ENCODE measurements at places on chromosomes 2 and 18. TPM values are rescaled to one million over a fixed set of nuclear protein-coding genes. Genes with fewer than 3 reads are reported as not detected.
A peak's percentile ranks its signal among the peaks of the same experiment; 100 is the strongest.

DNA sequence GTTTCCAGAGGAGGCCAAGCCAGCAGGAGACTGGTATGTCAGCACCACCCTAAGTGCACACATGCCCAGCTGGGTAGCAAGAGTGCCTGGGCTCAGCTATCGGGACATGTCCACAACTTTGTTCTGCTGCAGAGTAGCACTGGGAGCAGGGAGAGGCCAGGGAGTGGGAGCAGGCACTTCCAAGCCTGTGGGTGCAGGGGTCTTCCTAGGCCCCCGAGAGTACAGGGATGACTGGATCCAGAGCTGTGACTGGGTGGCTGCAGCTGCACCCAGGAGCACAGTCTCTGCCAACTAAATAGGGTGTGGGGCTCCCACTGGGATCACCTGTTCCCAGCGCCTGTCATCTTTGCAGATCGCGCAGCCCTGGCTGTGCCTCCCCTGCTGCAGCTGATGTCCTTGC is 256.0 kb upstream of the HNMT start:
- H3K27me3 ChIP-seq = no peaks in the 10 kb centered on the region
- no peaks in the 10 kb centered on the region for H3K4me1 ChIP-seq
- DNase-seq = no peak
- peaks cover 1% of the 10 kb centered on the region for H3K36me3 ChIP-seq
- no peak overlapping the region for H3K27ac ChIP-seq

- H3K27ac ChIP-seq = no peak overlapping the region
- no peak for DNase-seq
- H3K36me3 ChIP-seq = no peaks in the 10 kb centered on the region
- H3K4me3 ChIP-seq = no peak overlapping the region
- H3K4me1 ChIP-seq = no peaks in the 10 kb centered on the region
- peaks cover 33% of the 10 kb centered on the region for H3K27me3 ChIP-seq
Measured at GRCh38 chr2:173066887-173067676, 8.6 kb upstream of the MAP3K20 start.

- no peak overlapping the region for H3K27ac ChIP-seq
- H3K27me3 ChIP-seq = peaks cover 9% of the 10 kb centered on the region
- H3K4me1 ChIP-seq = no peaks in the 10 kb centered on the region
- H3K36me3 ChIP-seq = no peaks in the 10 kb centered on the region
Measured at GRCh38 chr2:200091126-200091525, 135.7 kb downstream of the MAIP1 start.

GRCh38 chr18:8623549-8624106 is 14.4 kb downstream of the RAB12 start:
- H3K27ac ChIP-seq = no peak overlapping the region
- peaks cover 35% of the 10 kb centered on the region for H3K36me3 ChIP-seq
- no peak overlapping the region for H3K4me3 ChIP-seq
- peaks cover 46% of the 10 kb centered on the region for H3K4me1 ChIP-seq
- no peaks in the 10 kb centered on the region for H3K27me3 ChIP-seq

DNA sequence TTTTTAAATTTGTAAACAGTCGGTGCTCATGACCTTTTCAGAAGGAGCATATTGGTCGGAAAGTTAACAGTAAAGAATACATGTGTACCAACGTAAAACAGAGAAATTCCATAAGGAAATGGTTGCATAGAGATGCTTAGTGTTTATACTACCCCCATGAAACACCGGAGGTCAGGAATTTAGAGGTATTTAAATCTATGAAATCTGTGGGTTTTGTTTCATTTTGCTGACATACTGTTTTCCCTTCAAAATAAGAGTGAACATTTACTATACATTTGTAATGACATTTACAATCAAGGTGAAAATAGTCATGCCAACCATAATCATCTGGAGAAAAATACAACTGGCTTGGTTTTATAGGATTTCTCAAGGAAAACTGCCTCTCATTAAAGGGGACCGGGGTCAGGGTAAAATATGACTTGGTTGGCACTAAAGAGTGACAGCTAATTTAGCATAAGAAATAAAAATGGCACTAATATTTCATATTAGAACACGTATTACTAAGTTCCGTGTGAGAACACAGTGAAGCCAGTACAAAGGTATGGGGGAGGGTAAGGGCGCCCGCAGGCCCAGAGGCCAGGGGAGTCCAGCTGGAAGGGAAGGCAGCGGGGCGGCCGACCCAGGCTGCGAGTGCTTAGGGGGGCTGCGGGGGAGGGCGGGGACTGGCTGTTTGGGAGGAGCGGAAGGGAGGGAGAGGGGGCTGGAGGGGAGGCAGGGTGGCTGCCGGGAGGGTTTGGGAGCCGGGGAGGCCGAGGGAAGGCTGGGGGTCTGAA is 1.1 kb upstream of the RNU4ATAC start:
- H3K36me3 ChIP-seq = peaks cover 27% of the 10 kb centered on the region
- peak overlapping the region; percentile 99 for H3K27ac ChIP-seq

DNA sequence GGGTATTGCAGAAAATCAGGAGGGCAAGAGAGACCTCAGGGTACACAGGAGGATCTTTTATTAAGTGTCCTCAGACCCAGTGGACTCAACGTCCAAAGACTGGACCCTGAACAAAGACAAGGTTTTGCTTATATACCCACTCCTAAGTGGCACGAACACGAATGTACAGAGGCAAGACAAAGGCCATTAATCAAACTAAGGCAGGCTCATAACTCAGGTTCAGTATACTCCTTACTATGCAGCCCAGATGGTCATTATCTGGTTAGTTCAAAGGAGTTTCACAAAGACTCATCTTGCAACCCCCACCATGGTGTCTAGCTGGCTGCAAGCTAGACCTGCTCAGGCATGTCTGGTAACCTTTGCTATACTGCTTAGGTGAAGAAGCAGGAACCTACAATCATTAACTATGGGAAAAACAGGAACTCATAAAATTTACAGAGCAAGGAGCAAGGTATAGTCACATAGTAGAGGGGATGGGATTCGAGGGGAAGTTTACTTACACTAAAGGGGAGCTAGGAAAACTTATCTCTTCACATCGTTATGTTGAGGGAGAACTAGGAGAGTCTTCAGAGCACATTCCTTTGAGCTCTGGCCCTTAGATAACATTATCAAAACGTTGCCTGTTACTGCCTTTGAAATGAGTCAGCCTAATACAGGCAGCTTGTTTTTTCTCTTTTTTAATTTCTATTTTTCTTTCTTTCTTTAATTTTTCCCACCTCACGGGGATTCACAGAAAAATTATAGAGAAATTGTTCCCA is 33.9 kb downstream of the SLC4A3 start:
- no peaks in the 10 kb centered on the region for H3K36me3 ChIP-seq
- no peak for DNase-seq
- H3K27me3 ChIP-seq = peaks cover 12% of the 10 kb centered on the region
- H3K27ac ChIP-seq = no peak overlapping the region

DNA sequence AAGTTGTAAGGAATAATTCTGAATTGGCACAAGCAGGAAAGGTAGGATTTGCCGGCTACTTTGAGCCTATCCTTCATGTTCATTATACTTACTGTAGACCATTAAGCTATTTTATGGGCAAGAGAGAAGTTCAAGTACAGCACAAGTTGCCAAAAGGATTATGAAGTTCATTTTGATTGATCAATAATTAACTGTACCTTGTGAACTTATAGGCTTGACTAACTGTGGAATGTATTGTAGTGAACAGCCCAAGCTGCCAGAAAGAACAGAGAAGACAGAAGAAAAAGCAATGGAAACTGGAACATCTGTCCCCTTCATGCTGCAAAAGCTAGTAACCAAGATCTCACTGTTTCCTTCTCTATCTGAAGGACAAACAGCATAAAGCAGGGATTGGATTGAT is 810.1 kb upstream of the ZEB2 start:
- H3K27ac ChIP-seq = no peak overlapping the region
- H3K36me3 ChIP-seq = no peaks in the 10 kb centered on the region
- no peak for DNase-seq

DNA sequence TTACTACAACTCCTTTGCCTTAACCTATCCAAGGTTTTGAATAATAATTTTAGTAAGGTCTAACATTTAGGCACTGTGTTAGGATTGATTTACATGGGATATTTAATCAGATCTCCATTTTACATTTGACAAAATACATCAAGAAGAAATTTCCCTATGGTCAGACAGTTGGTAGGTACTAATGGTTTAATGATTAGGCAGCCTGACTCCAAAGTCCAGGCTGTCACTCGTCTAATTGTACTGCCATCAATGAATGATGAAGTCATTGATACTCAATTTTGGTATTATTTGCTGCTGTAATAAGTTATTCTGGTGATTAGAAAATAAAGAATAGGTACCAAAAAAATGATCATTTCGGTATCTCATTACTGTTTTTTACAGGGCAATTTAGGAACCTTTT is 14.1 kb downstream of the BBS5 start:
- peaks cover 5% of the 10 kb centered on the region for H3K36me3 ChIP-seq
- no peak overlapping the region for H3K4me3 ChIP-seq
- H3K27me3 ChIP-seq = no peaks in the 10 kb centered on the region
- no peak for DNase-seq
- no peaks in the 10 kb centered on the region for H3K4me1 ChIP-seq
- H3K27ac ChIP-seq = no peak overlapping the region

- no peak overlapping the region for H3K4me3 ChIP-seq
- no peaks in the 10 kb centered on the region for H3K4me1 ChIP-seq
- no peak for DNase-seq
- no peaks in the 10 kb centered on the region for H3K27me3 ChIP-seq
Measured at GRCh38 chr2:40872580-40872979, 420.7 kb upstream of the SLC8A1 start.

DNA sequence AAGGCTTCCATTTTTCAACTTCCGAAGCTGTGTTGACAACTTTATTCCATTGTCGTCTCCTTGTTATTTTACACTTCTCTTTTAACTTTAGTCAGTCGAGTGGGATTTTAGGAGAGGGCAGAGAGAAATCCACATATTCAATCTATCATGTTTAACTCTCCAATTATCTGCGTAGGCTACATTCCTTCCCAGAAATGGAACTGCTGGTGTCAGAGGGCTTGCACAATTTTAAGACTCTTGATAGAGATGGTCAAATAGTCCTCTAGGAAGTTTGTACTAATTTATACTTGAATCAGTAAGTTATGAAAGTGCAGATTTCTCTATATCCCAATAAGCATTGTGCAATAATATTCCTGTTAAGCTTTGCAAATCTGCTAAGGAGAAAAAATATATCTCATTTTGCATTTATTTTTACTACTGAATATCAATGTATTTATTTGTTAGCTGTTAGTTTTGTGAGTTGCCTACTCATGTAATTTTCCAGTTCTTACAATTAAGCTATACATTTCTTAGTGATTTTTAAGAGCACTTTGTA is 95.6 kb downstream of the CYP26B1 start:
- DNase-seq = no peak
- H3K4me1 ChIP-seq = no peaks in the 10 kb centered on the region
- H3K27ac ChIP-seq = no peak overlapping the region
- peaks cover 1% of the 10 kb centered on the region for H3K36me3 ChIP-seq
- no peak overlapping the region for H3K4me3 ChIP-seq

DNA sequence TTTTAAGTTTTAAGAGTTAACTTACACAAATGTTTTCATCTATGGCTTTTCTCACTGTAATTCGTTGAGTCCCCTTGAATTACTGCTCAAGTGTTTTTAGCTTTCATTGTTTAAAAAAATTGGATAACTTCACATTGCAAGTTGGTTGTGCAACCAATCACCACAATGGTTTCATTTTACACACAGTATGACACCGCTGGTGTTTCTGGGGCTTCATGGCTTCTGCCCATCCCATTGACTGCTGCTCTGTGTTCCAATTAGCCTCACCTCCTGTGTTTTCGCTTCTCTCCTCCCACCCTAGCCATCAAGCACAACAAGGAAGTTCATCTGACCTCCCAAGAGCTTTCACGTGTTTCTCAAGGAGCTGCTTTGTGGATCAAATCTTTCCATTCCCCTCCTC is 199.1 kb upstream of the CHAC2 start:
- H3K4me3 ChIP-seq = no peak overlapping the region
- H3K4me1 ChIP-seq = no peaks in the 10 kb centered on the region
- no peaks in the 10 kb centered on the region for H3K36me3 ChIP-seq
- no peaks in the 10 kb centered on the region for H3K27me3 ChIP-seq
- DNase-seq = no peak

DNA sequence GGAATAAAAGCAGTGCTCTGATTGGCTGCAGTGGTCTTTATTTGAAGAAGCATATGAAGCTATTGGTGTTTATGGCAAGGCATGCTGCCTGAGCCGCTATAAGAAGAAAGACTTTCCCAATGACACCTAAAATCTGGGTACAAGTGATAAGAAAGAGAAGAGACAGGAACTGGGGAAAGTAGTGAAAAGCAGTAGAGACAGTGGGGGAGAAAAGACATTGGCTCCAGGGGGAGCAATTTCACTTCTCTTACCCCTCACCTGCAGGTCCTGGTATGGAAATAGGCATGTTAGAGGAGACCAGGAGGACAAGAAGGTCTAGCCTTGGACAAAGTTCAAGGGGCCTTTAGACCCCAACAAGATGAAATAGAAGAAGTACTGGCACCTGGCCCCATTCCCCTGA is 47.1 kb downstream of the PLCL1 start:
- H3K4me3 ChIP-seq = no peak overlapping the region
- DNase-seq = peak; percentile 52
- no peaks in the 10 kb centered on the region for H3K27me3 ChIP-seq
- H3K36me3 ChIP-seq = no peaks in the 10 kb centered on the region
- H3K4me1 ChIP-seq = peaks cover 89% of the 10 kb centered on the region

- H3K27ac ChIP-seq = no peak overlapping the region
- H3K4me3 ChIP-seq = no peak overlapping the region
- no peaks in the 10 kb centered on the region for H3K36me3 ChIP-seq
- H3K4me1 ChIP-seq = peaks cover 4% of the 10 kb centered on the region
- no peak for DNase-seq
Measured at GRCh38 chr2:62627667-62628066, 77.8 kb upstream of the EHBP1 start.

- no peak for DNase-seq
- peaks cover 3% of the 10 kb centered on the region for H3K4me1 ChIP-seq
- no peak overlapping the region for H3K27ac ChIP-seq
- no peaks in the 10 kb centered on the region for H3K36me3 ChIP-seq
Measured at GRCh38 chr18:36769172-36769571, 59.6 kb downstream of the TPGS2 start.

DNA sequence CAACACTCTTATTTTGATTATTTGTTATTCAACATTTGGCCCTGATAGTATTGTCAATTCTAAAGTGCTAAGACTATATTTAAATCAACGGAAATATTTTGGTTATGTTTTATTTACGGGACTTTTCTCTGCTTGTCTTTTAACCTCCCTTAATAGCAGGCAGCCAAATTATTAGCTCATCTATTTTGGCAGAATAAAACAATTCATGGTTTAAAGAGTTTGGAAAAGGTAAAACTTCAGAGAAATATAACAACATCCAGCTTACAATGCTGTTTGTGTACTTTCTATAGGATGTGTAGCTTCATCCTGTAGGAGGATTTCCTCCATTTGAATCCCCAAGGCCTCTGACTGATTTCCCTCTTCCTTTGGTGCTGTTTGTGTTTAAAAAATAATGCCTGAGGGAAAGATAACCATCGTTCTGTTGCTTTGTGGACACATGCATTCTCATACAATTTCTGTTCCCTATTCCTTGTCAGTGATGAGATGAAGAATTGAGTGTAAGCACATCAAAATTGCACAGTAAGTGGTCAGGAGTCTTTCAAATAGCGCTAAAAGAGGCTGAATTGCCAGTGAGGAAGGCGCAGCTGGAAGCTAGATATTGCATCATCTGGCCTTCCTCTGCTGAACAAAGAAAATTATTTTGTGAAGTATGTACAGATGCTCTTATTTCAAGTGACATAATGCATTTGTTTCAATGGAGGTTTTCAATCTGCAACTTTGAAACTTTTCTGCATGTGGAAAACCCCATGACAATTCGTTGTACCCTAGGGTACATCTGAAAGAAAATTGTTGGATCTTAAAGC is 80.3 kb downstream of the CD28 start:
- no peaks in the 10 kb centered on the region for H3K27me3 ChIP-seq
- H3K4me1 ChIP-seq = peaks cover 30% of the 10 kb centered on the region
- H3K27ac ChIP-seq = no peak overlapping the region
- H3K36me3 ChIP-seq = no peaks in the 10 kb centered on the region
- H3K4me3 ChIP-seq = no peak overlapping the region

The TUBA3E gene
- not detected for total RNA-seq

The GLS gene
- 248 TPM for total RNA-seq

Data from activated naive CD4-positive, alpha-beta T cell treated with anti-CD3 and anti-CD28 coated beads for 36 hours (primary cell).